ENCODE measurements at places on chromosomes 2 and 18.

GRCh38 chr18:23938901-23939341 lies 75.6 kb upstream of the TTC39C start:
- DNase-seq: no peak

DNA sequence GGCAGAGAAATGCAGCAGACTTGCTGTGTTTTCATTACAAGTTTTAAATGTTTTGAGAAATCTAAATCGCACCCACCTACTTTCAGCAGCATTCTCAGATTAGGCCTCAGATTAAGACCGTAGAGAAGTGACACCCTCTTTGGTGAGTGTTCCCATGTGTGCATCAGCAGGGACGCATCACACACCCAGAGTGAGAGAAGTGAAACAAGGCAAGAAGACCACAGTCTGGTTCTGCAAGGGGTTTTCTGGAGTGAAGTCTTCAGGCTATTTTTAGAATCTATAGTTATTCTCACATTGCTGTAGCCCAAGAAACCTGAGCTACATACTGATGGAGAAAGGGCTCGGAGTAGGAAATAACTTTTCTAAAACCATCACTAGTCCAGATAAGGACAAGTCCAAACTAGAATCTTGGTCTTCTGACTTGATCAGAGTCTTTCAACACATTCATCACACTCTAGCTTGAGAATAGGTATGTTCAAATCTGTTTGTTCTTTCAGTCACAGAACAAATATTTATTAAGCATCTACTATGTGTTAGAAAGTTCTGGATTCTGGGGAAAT lies 1216.6 kb upstream of the PIK3C3 start:
- DNase-seq: no peak

- DNase-seq: no peak
These were observed 182.2 kb upstream of the CDH2 start for GRCh38 chr18:28359176-28359575.

GRCh38 chr2:241432824-241433448 lies 75.4 kb downstream of the STK25 start:
- no peak for DNase-seq

DNA sequence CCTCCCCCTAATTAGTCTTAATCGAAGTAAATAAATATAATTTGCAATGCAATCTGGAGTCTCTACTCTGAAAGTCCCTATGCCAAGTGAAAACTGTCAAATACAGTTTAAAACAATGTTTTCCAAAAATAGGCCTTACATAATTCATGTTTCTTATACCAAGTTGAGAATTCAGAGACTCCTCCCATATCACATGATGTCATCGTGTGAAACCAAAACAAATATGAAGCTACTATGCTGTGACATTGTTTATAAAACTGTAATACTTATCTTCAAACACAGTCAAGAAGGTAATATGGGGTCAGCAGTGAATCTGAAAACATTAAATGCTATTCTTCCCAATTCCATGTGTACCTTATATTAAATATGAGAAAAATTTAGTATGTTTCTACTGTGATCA lies 940.2 kb upstream of the FANCL start:
- DNase-seq: no peak

DNA sequence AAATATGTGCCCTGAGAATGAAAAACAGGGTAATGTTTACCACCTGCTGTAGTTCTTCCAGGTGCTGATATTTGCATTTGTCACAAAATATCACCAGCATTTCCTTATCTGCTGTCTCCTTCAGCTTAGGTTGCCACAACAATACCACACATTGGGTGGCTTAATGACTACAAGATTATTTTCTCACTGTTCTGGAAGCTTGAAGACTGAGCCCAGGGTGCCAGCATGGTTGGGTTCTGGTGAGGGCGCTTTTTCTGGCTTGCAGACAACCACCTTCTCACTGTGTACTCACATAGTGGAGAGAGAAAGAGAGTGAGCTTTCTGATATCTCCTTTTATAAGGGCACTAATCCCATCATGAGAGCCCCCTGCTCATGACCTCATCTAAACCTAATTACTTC lies 407.5 kb upstream of the RGPD4 start:
- DNase-seq: no peak

- DNase-seq: no peak
These were observed 336.5 kb upstream of the LRP1B start for GRCh38 chr2:142467321-142467720.

DNA sequence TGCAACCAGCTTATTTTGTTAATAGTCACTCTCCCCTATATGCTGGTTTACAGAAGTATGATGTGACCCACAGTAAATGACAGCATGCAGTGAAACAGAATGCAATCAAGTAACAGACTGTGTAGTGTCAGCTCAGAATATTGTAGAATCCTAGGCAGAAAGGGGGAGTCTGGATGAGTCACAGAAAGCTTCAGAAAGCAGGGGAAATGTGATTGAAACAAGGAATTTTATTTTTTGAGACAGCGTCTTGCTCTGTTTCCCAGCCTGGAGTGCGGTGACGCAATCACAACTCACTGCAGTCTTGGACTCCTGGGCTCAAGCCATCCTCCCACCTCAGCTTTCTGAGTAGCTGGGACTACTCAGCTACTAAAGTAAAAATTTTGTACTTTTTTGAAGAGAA lies 219.9 kb upstream of the FBXO11 start:
- DNase-seq: no peak
